Stimulated activated CD8-positive, alpha-beta memory T cell treated with anti-CD3 and anti-CD28 coated beads, Interleukin-7, amount 100 ng/mL, for 4 hours (primary cell): ENCODE measurements at places on chromosomes 1 and 21.
A peak's percentile ranks its signal among the peaks of the same experiment; 100 is the strongest.

DNA sequence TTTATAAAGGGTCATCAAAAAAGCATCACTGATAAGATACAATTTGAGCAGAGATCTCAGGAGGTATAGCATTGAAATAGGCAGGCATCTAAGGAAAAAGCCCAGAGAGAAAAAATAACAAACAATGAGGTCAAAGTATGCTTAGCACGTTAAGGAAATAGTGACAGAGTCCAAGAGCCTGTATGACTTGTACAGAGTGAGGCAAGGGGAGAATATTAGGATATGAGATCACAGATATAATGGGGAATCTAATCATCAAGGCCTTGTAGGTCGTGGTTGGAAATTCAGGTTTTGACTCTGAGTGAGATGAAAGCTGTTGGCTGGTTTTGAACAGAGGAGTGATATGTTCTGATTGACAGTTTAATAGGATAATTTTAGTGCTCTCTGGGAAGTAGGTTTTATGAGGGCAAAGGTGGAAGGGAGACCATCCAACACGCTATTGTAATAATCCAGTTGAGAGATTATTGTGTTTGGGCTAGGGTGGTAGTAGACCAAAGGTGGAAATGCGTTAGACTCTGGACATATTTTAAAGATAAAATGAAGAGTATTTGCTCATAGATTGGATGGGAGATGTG lies 644.6 kb upstream of the TMPRSS15 start:
- DNase-seq: no peak

DNA sequence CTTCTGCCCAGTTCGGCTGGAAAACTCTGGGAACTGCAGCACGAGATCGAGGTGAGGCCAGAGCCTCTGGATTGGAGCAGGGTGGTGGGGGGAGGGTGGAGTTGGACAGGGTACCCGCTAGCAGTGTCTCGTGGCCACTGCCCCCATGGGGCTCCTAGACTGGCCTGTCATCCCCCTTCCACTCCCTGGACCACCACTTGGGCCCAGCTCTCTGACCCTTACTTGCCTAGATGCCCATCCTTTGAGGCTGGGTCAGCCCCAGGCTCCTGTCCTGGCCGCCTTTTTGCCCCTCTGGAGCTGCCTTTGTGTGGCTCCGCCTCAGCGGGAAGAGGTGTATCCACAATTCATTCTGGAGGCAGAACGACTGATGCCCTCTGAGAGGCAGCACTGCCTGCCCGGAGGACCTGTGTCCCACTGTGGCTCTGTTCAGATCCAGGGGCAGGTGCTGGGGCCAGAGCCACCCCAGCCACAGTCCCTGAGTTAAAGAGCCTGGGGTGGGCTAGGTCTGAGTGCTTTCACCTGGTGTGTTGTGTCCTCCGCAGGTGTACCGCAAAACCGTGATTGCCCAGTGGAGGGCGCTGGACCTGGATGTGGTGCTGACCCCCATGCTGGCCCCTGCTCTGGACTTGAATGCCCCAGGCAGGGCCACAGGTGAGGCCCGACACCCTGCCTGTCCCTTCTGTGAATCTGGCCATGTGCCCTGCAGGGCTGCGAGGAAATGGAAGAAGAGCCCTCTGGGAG lies 17.7 kb downstream of the FAAH start:
- no peak for DNase-seq

DNA sequence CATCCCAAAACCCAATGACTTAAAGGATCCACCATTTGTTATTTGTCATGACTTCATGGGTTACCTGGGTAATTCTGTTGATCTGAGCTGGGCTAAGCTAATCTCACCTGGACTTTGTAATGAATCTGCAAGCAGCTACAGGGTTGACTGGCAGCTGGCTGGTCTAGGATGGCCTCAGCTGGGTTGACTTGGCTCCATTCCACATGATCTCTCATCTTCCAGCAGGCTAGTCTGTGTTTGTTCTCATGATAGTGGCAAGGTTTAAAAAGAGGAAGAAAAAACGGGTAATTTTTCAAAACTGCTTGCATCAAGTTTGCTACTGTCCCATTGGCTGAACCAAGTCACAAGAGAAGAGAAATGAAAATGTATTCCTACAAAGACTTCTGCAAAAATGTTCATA lies 24.8 kb upstream of the ZMYM4 start:
- no peak for DNase-seq

DNA sequence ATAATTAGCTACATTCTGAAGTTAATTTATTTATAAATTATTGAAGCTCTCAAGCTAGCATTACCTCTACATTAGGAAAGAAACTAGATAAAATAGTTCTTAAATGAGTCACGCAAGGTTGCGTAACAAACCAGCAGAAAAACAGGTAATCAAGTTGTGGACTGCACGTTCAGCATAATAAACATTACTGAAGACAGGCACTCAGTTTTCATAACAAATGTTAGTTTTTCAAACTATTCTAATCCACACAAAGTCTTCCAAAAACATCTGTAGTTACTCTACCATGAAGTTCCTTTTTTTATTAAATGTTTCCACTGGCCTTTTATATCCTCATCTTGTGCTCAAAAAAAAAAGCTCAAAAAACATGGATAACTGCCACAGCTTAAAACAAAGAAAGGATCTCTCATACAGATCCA lies 1.3 kb downstream of the TOR1AIP2 start:
- no peak for DNase-seq

GRCh38 chr1:41726899-41727748 lies 191.6 kb downstream of the HIVEP3 start:
- no peak for DNase-seq

GRCh38 chr1:54310439-54311328 lies 95.5 kb downstream of the SSBP3 start:
- DNase-seq: peak; percentile 25

GRCh38 chr1:179121159-179121938 lies 39.5 kb downstream of the TOR3A start:
- no peak for DNase-seq

- no peak for DNase-seq
These were observed 40.8 kb upstream of the OSBPL9 start for GRCh38 chr1:51576085-51576444.

- no peak for DNase-seq
These were observed 386.6 kb downstream of the PTBP2 start for GRCh38 chr1:97108179-97108578.

DNA sequence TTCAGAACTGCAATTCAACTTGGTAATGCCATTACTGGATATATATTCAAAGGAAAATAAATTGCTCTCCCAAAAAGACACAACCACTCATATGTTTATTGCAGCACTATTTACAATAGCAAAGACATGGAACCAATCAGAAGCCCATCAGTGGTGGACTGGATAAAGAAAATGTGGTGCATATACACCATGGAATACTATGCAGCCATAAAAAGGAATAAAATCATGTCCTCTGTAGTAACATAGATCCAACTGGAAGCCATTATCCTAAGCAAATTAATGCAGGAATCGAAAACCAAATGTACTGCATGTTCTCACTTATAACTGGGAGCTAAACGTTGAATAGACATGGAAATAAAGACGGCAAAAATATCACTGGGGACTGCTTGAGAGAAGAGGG lies 117.0 kb downstream of the MAP3K21 start:
- DNase-seq: no peak

DNA sequence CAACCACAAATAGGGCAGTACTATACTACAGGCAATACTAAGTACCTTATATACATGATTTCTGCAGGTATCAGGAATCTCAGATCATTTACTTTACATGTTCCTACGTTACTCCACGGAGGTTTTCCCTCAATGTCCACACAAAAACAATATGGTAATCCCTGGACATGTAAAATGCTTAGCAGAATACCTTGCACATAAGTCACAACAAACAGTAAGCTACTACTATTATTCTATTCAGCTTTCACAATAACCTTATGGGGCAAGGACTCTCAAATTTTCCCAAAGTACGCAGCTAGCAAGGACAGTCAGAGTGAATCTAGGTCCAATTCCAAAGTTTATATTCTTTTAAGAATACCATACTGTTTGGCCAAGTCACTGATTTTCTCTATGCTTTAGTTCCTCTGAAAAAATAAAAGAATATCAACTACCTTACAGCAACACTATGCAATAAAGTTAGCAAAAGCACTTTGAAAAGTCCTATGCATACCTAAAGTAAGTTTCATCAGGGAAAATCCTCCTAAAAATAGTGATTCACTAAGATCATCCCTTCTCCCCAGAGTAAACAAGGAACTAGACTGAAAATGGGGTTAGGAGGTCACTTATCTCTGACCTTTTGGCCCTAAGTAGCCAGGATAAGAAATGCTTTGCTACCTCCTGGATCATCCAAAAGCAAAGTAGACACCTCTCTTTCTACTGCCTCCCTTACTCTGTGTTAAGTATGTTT lies 67.4 kb downstream of the LUZP1 start:
- no peak for DNase-seq

- DNase-seq: no peak
These were observed 131.0 kb upstream of the HMCN1 start for GRCh38 chr1:185603158-185603557.

DNA sequence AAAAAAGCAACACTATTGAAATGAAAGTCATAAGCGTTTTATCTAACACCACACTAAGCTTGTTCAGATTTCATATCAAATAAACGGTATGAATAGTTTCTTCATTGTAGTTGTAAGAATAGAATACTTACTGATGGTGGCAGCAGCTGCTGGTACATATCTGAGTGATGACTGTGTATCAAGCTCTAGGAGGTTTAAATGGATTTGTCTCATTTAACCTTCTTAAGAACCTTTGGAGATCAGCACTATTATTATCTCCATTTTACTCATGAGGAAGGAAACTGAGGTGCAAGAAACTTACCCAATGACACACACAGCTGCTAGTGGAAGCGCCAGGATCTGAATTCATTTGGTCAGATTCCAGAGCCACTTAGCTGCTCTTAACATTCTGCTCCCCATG lies 104.0 kb downstream of the EIF4G3 start:
- DNase-seq: no peak

GRCh38 chr1:104593413-104594187 lies 843.9 kb downstream of the AMY1C start:
- no peak for DNase-seq

- DNase-seq: no peak
These were observed 53.5 kb upstream of the CLDN14 start for GRCh38 chr21:36533468-36533848.

DNA sequence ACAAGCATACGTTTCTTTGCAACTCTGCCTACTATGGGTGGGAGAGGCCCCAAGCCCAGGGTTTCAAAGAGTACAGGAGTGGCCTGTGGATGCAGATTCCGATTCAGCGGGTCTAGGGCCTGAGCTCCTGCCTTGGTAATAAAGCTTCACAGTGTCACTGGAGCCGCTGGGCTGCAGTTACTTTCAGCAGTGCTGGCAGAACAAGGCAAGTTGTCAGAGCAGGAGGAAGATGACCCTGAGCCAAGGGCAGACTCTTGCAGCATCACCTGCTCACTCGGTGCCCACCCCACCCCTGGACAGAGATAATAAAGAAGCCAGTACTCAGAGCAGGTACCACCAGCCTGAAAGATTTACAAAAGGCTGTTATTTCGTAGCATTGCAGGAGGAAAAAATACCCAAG lies 8.0 kb upstream of the RAP1GAP start:
- DNase-seq: no peak

DNA sequence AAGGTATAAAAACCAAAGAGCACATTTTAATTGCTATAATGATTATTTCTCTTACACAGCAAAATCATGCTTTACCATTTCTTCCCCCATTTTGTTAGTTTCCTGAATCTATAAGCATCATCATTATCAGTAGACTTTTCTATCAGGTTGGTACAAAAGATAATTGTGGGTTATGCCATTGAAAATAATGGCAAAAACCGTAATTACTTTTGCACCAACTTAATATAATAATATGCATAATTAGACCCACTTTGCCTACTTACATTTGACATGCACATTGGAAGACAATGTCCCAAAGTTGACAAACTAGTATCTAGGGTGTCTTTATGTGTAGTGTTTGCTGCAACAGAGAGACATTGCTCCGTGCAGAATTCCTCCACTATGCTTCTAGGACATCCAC lies 594.2 kb downstream of the LMO4 start:
- no peak for DNase-seq

DNA sequence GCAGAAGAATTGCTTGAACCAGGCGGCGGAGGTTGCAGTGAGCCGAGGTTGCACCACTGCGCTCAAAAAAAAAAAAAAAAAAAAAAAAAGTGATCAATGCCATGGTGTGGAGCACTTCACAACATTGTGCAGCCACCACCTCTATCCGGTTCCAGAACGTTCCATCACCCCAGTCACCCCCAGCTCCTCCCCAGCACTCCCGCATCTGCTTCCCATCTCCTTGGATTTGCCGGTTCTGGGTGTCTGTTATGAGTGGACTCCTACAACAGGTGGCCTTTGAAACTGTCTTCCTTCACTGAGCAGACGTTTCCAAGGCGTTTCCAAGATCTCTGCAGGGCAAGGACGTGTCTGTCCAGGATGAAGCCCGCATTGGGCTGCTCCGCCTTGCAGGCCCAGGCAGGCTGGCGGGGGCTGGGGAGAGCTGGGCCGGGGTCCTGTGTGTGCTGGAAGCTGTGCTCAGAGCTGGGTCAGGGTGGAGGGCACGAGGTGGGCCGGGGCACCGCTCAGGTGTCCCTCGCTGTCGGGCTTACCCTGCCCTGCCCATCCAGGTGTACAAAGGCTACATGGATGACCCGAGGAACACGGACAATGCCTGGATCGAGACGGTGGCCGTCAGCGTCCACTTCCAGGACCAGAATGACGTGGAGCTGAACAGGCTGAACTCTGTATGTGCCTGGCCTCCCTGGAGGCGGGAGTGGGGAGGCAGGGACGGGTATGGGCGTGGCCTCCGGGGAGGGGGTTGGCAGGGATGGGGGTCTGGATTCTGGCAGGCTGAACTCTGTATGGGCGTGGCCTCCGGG lies 14.9 kb upstream of the LRRC3 start:
- DNase-seq: no peak

- DNase-seq: no peak
These were observed 8.1 kb upstream of the ALG14 start for GRCh38 chr1:95080879-95081278.

GRCh38 chr1:183674339-183674738 lies 21.2 kb upstream of the APOBEC4 start:
- DNase-seq: no peak

DNA sequence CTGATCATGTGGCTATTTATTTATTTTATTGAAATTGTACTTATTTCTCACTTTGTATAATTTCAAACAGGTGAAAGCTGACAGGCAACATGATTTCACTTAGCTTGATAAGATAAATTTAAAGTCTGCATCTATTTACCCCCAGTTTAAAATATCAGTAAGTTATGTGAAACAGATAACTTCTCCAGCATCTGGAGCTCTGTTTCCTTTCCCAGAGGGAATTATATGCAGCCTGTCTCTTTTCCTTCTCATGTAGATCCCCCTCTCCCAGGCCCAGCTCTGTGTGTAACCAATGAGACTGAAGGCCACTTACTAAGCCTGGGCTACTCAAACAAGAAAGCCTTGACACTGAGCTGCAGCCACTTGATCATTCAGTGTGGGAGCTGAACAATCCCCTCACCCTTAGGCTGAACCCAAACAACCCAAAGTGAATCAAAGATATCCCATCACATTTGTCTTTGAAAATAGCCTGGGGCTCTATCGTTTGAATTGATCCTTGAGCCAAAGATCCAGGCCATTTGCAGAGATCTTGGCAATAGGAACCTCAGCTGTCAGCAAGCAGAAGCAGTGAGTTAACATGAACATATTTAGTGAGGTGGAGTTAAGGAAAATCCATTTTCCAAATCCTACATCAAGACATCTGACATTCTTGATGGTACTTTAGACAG lies 383.9 kb downstream of the TGFB2 start:
- no peak for DNase-seq
